ENCODE measurements at places on chromosomes 3 and 15. TPM values are rescaled to one million over a fixed set of nuclear protein-coding genes. Genes with fewer than 3 reads are reported as not detected.

Gene C2CD4B
- 3.4 TPM for total RNA-seq

Gene RAMAC
- 14.4 TPM for total RNA-seq

Gene ADAMTS17
- 0.90 TPM for total RNA-seq

Gene CCDC13
- not detected for total RNA-seq

Gene GABRG3
- not detected for total RNA-seq

Gene CCR3
- not detected for total RNA-seq

Gene BFSP2
- total RNA-seq = not detected

Gene SLC7A14
- total RNA-seq = 2.0 TPM

Gene ZKSCAN7
- total RNA-seq = 5.8 TPM

Gene GOLGA8N
- 2.7 TPM for total RNA-seq

Gene PLD1
- 42.1 TPM for total RNA-seq

Gene ACP3
- total RNA-seq = 1.5 TPM

Gene NR2F2
- 14.9 TPM for total RNA-seq

Gene GPR176
- total RNA-seq = 108 TPM

Gene CORO2B
- 15.9 TPM for total RNA-seq

Gene ACKR2
- total RNA-seq = not detected

Gene ZNF501
- 11.9 TPM for total RNA-seq

Gene FETUB
- total RNA-seq = not detected

Gene RARB
- total RNA-seq = 5.2 TPM

Gene GOLGA6L10
- total RNA-seq = not detected

Gene MUC20
- 1.3 TPM for total RNA-seq

Gene SERPINI2
- total RNA-seq = not detected

Gene TM6SF1
- total RNA-seq = 2.3 TPM

Gene CACNA2D2
- total RNA-seq = not detected

Gene GABRA5
- not detected for total RNA-seq

Gene DGKG
- 0.72 TPM for total RNA-seq

Gene DPPA2
- not detected for total RNA-seq

Gene DNAH12
- total RNA-seq = not detected

Gene RBPMS2
- under 0.01 TPM for total RNA-seq

Gene CHRD
- total RNA-seq = 0.18 TPM

Gene PPM1L
- total RNA-seq = 0.72 TPM

Gene UBAP1L
- total RNA-seq = 0.16 TPM

Gene DNASE1L3
- total RNA-seq = 0.97 TPM

Gene ST3GAL6
- total RNA-seq = 10.7 TPM

Gene MYLK
- total RNA-seq = 1.9 TPM

Measured in cardiac atrium fibroblast (primary cell).